ENCODE measurements at places on chromosomes 16 and 17.

- DNase-seq = no peak
Observed at GRCh38 chr17:21508211-21508610, 132.1 kb downstream of the KCNJ12 start.

GRCh38 chr16:78469787-78470186 is 370.3 kb downstream of the WWOX start:
- no peak for DNase-seq

DNA sequence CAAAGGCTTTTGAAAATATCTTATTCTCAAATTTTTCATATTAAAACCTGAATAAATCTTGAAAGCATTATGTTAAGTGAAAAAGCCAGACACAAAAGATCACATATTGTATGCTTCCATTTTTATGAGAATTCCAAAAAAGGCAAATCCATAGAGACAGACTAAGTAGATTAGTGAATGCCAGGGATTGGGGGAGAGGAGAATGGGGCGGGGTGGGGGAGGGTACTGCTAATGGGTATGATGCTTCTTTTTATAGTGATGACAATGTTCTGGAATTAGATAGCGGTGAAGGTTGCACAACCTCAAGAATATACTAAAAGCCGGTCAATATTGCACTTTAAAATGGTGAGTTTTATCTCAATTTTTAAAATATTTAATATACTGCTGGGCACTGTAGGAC is 44.0 kb downstream of the XPO6 start:
- DNase-seq = no peak

DNA sequence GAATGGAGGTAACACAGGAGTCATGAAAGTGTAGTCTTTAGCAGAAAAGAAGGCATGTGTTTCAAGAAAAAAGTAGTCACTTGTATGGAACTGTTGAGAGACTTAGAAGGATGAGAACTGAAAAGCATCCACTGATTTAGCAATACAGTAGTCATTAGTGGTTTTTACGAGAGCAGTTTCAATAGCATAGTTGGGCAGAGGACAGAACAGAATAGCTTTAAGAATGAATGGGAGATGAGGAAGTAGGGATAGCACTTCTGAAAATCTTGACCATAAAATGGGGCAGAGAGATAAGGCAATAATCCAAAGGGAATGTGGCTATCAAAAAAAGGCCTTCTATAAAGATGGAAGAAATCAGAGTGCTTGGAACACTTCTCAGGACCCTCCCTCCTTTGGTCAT is 64.8 kb upstream of the C17orf78 start:
- no peak for DNase-seq

DNA sequence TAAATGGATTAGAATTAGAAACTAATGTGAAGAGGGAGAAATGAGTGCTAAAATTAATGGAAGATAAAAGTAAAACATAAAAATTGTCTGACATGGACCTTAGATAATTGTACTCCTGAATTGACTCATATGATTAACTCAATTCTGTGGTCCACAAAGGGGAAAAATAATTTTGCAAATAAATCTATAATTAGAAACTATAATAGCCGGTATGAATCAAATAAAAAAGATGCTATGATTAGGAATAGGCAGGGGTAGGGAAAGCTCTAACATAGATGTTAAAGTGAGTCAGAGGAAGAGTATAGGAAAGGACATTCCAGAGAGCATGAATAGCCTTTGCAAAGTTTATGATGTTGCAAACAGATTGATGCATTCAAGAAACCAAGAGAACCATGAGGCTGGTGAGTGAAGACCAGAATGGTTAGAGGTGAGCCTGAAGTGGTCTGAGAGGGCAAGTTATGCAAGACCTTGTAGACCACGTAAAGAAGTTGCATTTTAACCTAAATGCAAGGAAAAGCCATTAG is 262.1 kb upstream of the CA10 start:
- no peak for DNase-seq

GRCh38 chr17:2400474-2400866 is 390 bp downstream of the MNT start:
- DNase-seq = peak; percentile 83

DNA sequence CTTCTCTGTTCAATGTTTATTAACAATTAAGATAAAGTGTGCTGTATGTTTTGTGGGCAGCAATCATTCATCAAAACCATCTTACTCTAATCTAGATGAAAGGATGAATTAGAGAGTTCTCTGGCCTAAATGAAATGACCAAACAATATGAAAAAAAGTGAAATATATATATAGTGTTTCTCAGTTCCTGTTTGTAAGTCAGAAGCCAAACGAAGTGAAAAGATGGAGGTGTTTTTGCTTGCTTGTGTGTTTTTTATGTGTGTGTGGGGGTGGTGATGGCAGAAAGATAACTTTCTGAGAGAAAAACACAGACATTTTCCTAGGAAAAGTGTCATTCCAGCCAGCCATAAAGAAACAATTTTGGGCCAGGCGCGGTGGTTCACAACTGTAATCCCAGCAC is 138.6 kb downstream of the CDH8 start:
- DNase-seq = no peak

GRCh38 chr16:27235055-27235937 is 32.0 kb downstream of the KDM8 start:
- DNase-seq = peak; percentile 76

DNA sequence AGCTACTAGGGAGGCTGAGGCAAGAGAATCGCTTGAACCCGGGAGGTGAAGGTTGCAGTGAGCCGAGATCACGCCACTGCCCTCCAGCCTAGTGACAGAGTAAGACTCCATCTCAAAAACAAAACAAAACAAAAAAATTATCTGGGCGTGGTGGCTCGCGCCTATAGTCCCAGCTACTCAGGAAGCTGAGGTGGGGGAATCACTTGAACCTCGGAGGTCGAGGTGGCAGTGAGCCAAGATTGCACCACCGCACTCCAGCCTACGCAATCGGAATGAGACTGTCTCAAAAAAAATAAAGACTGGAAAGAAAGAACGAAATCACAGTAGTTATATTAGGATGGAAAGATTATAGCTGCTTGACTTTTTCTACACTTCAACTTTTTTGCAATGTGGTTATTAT is 18.9 kb downstream of the COG1 start:
- no peak for DNase-seq

- no peak for DNase-seq
Observed at GRCh38 chr16:58009856-58010416, 8.7 kb downstream of the USB1 start.

DNA sequence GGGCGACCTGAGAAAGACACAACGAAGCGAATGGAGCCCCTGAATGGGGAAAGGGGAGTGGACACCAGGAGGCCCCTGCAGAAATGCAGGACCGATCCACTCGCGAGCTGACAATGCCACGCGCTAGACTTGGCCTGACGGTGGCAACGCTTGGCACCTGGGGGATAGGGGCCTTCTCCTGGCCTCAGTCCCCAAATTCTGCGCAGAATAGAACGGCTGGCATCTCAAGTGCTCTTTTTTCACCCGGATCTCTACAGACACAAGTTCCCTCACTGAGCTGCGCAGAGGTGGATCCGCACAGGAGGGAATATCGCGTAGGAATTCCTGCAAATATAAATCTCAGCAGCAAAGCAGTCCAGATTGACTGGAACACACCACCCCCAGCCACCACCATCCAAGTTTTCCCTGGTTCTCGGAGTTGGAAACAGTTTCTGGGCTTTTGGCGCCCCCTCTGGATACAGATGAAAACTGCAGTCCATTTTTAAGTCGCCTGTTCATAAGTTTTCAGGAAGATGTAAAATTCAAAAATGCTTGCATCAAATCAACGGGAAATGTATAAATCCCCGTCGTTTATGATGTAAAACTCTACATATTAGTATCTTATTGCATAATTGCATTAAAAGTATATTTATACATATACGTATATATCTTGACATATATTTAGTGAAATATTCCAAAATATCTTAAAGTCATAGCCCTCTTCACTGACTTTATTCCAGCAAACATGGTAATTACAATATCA is 2.3 kb upstream of the SOX9 start:
- peak; percentile 94 for DNase-seq

GRCh38 chr16:49563666-49564065 is 190.1 kb downstream of the C16orf78 start:
- no peak for DNase-seq

DNA sequence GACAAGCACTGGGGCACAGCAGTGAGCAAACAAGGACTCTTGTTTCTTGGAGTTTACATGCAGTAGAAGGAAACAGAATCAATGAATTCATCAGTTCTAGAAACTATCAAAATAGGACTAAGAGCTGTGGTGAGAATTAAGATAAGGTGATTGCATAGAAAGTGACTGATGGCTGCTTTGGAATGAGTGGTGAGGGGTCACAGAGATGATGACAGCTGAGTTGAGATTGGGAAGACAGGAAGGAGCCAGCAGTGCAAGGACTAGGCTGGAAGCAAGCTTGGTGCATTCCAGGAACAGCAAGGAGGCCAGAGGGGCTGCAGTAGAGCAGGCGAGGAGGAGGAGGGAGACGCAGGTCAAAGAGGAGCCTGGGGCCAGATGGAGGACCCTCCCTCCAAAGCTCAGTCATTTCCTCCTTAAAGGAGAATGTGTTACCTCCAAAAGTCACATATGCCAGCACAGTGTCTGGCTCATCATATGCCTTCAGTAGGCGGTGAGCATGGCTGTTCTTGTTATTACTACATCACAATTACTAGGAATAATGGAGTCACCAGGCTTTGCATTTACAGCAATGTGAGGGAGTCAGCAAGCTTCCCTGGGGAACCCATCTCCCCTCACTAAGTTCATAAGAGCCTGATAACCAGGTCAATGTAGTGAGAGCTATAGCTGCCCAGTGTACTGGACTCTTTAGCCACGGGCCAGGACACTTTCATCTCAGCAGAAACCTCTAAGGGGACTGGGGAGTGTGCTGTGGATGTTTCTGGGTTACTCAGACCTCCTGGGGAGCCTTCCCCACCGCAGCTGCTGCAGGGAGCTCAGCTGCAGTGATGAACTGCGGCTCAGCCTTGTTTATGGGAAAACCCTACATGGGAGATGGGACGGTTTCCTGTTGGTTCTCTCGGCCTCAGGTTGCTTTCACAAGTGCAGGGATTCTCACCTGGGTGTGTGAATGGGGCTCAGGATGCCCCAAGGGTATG is 157.2 kb downstream of the SEC14L1 start:
- no peak for DNase-seq

GRCh38 chr16:3589441-3589921 is 12.3 kb upstream of the NLRC3 start:
- no peak for DNase-seq

DNA sequence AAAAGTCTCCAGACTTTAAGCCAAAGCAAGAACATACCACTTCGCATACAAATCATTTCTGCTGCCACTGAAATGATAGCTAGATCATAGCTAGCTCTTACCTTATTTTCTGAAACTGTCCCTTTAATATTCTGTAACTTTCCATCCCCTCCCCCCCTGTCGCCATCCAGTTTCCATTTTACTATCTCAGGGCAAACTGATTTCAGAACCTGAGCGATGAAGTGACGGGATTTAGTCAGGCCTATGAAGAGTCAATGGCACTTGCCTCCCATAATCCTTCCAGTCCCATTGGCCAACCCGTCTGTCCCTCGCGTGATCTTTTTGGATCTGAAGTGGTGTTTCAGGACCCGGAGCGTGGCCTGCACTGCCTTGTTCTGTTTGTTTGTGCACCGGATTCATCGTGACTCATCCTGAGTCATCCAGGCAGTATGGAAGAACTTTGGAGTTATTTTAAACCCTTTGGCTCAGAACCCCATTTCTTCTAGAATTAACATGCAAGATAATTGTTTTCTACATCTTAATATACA is 199.8 kb upstream of the CHMP6 start:
- DNase-seq = peak; percentile 41

- no peak for DNase-seq
Observed at GRCh38 chr17:8701754-8702153, 42.9 kb downstream of the CCDC42 start.

DNA sequence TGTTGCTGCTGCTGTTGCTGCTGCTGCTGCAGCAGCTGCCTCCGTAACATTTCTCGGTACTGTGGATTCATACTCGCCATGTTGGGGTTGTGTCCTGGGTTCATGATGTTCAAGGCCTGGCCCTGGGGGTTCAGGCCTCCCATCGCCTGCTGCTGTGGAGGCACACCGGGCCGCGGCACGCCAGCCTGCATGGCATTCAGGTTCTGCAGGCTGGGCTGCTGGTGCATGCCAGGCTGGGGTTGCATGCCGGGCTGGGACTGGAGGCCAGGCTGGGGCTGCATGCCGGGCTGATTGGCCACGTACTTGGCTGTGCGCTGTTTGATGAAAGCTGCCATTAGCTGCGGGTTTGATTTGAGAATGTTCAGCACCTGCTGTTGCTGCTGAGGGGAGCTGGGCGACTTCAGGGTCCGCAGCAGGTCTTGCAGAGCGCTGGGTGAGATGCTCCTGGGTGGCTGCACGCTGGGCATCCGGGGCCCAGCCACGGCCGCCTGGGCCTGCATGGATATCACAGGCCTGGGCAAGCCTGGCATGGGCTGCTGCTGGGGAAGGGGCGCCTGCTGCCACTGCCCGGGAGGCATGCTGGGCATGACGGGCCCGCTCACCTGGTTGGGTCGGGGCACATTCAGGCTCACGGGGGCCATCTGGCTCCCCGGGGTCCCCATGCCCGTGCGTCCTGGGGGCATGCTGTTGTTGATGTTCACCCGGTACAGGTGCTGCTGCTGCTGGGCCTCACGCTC is 11.3 kb upstream of the TRAP1 start:
- DNase-seq = no peak

- no peak for DNase-seq
Observed at GRCh38 chr17:42120161-42120769, 902 bp downstream of the KAT2A start.

GRCh38 chr16:87679593-87680271 is 77.4 kb downstream of the JPH3 start:
- DNase-seq = no peak

GRCh38 chr16:49189286-49189685 is 92.4 kb downstream of the CBLN1 start:
- no peak for DNase-seq

GRCh38 chr16:66953462-66954096 is 7.5 kb upstream of the CES3 start:
- DNase-seq = peak; percentile 28

GRCh38 chr16:9820476-9821246 is 361.6 kb downstream of the GRIN2A start:
- DNase-seq = peak; percentile 29

- no peak for DNase-seq
Observed at GRCh38 chr16:27223226-27223610, 19.9 kb downstream of the KDM8 start.

DNA sequence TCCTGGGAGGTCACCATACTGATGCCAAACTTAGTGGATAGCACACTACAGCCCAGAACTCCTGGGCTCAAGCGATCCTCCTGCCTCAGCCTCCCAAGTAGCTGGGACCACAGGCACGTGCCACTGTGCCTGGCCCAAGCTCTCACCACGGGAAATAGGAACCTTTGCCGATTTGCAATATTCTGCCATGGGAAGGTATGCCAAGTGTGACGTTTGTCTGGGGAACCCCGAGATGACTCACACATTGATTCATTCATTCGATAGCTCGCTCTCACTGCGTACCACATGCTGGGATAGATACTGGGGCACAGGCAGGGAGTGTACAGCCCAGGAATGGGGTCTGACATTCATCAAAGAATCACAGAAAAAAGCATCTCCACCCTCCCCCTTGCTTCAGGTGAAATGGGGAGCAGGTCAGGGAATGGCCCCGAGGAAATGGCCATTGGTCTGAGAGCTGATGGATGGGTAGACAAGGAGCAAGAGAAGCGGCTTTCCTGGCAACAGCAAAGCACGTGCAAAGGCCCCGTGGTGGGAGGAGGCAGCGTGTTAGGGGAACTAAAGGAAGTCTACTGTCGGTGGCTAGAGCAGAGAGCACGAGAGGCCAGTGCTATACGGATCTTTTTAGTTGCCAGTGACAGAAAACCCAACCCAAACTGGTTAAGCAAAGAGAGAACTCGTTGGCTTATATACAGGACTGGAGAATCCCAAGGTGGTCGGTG is 44.1 kb downstream of the DNAH17 start:
- no peak for DNase-seq

- no peak for DNase-seq
Observed at GRCh38 chr17:41483991-41484826, 3.3 kb upstream of the KRT35 start.
